ENCODE measurements at places on chromosomes 16 and 17.

DNA sequence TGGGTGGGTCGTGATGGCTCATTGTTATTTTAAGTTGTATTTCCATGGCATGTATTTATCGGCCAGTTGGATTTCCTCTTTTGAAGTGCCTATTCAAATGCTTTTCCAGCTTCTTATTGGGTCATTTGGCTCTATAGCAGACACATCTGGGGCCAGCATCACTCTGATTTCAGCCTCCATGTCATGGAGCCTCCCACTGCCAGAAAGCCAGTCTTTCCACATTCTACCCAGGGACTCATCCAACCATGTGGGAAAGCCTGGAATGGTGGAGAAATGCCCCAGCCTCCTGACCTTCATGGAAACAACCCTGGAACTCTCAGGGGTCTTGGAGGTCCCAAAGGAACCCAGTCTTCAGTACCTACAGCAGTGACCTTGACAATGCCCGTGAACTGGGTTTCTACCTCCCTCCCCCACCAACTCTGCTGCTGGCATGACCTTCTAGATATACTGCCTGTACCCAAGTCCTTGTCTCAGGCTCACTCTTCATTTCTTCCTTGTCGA, 33.8 kb upstream of the ADGRG1 start:
- peak; percentile 23 for DNase-seq

GRCh38 chr16:81558444-81559175, 114.0 kb downstream of the CMIP start:
- DNase-seq, result peak; percentile 37

GRCh38 chr16:62926121-62926801, 890.0 kb upstream of the CDH8 start:
- no peak for DNase-seq

DNA sequence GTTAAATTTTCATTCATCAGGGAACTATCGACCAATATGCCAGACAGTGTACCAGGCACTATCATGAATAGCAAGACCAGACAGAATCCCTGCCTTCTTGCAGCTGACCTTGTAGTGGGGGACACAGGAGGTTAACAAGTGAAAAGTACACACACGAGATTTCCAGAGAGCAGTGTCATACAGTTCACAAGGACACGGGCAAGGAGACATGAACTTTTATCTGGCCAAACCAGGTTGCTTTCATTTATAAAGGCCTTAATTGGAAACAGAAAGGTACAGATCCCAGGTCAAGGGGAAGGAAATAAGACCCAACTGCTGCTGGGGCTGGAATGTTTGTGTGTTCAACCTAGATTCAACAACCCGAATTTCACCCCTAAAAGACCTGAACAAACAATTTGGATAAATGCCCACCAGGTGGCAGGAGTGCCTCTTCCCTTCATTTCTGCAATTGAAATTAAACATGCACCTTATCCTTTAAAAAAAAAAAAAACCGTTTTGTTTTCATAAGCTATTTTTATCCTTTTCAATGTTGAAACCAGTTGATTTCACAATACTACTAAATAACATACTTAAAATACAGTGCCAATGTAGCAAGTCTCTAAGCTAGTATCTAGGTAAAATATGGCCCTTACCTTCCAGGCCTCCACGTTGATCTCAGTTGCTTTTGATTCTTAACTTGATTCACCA, 65.9 kb downstream of the EMP2 start:
- no peak for DNase-seq

GRCh38 chr17:21239680-21240368, 13.4 kb downstream of the NATD1 start:
- DNase-seq, result no peak

DNA sequence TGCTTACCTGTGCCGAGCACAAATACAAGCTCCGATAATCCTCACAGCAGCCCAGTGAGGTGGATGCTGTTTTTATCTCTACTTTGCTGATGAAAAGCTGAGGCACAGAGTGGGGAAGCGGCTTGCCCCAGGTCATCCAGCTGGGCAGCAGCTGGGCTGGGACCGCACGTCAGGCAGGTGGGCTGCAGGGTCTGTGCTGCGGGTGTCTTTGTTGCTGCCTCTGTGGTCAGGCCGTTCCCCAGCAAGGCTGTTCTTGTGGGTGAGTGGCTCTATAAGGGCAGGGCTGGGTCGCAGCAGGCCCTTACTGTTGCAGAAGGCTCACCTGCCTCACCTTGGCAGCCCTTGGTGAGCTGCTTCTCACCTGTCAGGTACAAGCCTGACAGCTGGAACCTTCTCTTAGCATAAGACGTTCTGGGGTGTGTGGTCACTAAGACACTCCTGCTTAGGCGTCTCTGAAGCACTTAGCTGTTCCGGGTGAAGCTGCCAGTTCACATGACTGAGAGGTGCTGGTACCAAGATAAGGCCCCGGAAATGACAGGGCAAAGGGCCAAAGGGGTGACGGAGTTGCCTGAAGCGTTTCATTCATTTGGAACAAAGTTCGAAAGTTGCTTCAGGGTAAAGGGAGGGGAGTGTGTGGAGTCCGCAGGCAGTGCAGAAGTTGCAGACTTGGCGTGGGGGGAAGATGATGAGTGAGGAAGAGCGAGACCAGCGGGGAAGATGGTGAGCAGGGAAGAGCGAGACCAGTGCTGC, 17.4 kb downstream of the IRF8 start:
- no peak for DNase-seq

GRCh38 chr17:40935624-40936023, 1.8 kb downstream of the KRT23 start:
- DNase-seq, result no peak

GRCh38 chr16:3149630-3150345, 15.0 kb downstream of the ZNF213 start:
- DNase-seq, result peak; percentile 82

GRCh38 chr16:84687715-84688114, 12.1 kb upstream of the USP10 start:
- DNase-seq, result no peak

- no peak for DNase-seq
Measured at GRCh38 chr16:4920826-4921225, 16.1 kb downstream of the PPL start.

DNA sequence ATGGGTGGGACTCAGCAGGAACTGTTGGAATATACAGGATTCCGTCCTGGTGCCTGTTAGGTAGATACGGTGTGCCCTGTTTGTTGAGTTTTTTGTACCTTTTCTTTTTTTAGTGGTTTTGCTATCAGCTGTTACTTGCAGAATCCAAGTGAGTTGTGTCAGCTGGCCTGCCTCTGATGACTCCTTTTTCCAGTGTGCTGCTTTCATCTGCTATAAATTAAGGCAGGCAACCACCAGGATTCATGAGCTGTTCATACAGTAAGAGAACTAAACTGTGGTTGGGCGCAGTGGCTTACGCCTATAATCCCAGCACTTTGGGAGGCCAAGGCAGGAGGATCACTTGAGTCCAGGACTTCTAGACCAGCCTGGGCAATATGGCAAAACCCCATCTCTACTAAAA, 79.9 kb downstream of the WNT3 start:
- no peak for DNase-seq

DNA sequence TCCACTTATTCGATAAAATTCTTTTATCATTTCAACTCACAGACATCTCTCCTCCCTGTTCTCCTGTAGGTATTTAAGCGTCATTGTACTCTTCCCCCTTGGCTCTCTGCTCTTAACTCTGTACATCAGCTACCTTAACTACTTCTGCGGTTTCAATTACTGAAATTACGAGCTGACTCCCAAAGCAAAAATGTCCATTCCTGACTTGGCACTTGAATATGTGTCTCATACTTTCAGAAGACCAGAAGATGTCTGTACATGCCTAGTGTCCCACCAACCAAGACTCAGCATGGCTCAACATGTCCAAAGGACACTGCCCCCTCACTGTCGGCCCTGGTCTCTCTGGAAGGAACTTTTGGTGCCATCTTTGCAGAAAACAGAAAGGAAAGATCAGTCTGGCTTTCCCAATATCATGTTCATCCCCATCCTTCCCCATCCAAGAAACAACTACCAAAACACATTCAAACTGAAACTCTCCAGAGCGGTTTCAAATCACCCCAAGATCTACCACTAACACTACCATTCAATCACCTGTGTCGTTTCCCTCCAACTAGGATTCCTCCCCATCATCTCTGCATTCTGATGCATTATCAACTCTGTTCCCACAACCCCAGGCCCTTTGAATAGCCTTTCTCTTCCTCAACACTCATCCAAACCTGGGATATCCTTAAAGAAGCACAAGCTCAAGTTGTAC, 74.9 kb downstream of the ZFHX3 start:
- DNase-seq, result no peak

GRCh38 chr17:51676691-51677487, 416.5 kb downstream of the UTP18 start:
- DNase-seq, result no peak

DNA sequence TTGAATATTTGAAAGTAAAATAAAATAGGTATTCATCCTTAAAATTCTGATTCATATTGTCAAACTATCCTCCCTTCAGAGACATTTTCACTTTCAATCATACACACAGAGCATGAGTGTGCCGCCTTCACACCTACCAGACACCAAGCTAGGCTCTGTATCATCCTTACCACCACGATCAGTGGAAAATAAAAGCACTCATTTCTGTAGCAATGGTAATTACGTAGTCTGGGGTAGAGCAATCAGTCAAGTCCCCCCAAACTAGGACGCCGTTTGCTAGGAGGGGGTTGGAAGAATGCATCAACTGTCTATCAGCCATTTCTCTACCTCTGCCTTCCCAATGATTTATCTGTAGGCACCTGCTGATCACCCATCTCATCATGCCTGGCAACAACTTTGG, 84.6 kb upstream of the GRIN2A start:
- DNase-seq, result no peak

DNA sequence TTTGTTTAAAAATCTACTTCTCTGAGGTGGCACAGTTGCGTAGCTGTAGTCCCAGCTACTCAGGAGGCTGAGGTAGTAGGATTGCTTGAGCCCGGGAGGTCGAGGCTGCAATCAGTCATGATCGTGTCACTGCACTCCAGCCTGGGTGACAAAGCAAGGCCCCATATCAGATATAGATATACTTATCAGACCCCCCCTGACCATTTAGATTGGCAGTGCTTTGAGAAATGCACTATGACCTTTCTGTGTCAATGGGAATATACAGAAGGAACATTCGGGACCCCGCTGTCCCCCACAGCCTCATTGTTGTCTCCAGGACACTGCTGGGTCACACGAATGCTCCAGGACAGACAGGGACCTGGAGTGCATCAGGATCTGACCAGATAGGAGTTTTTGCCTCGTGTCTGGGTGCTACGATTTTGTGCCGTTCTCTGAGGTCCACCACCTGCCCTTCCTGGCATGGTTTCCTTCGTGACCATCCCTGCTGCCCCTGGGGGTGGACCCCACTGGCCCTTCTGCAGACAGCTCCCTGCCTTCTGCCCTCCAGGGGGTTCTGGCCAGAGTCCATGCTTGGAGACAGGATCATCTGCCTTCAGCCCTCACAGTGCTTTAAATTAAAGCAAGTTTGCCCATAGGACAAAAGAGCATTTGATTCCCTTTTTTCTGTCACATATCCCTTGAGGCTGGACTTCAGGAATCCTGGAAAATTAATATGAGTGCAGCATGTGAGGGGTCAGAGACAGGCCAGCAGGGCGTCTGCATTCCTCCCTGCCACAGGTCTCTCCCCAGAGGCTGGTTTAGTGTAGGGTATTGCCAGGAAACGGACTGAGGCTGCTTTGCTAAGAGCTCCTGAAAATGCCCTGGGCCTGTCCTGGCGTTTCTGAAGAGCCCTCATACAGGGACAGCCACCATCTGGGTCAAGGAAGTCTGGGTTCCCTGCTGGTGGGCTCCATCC, 19.3 kb downstream of the PLD6 start:
- DNase-seq, result no peak

DNA sequence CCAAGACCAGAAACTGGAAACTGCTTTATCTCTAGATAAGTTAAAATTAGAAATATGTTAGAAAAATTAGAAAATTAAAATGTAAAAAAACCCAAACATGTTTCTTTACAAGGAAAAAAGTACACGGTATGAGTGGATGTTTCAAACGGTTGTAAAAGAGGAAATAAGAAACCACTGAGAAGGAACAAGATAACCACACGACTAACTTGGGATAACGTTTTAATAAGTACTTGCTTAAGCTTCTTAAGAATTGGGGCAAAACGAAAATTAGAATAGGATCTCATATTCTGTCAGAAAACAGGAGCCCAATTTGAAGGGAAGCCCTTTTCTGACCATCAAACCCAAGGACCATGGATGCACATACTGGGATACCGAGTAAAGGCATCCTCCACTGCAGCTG, 31.0 kb downstream of the MBTPS1 start:
- no peak for DNase-seq

DNA sequence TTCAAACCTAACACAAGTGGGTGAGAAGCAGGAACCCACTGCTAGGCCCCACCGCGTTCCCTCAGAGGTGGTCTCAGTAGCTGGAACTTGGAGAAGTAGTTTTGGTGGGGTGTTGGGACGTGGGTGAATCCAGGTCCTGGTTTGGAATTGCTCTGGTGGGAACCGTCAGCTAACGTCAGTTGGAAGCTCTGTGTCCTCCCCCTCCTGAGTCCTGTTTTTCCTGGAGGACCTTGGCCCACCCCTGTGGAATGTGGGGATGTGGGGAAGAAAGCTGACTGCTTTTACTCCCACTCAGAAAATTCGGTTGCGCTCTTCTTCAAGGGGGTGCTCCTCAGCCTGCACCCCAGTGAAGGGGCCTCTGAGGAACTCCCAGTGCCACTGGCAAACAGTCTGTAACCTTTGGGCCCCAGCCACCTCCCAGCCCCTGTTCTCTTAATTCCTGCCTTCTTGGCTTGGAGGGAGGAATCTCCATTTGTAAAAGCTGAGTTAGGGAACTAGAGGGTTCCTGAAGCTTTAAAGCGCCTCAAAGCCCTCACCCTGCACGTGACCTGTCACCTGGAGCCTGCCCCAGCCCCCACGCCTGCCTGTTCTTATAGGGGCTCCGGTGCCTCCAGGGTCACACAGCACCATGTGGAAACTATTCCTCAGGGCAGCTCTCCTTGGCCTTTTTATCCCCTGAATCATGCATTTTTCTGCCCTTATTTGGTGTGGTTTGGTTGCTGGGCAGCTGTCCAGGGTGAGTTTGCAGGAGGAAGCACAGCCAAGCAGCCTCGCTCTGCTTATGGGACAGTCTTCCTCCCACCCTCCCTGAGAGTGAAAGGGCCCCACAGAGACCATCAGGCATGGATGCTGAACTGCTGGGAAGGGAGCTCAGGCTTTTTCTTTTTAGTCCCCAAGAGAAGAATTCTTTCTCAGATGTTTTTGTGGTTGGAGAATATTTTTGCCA, 16.2 kb upstream of the NAGLU start:
- DNase-seq, result peak; percentile 98

- no peak for DNase-seq
Measured at GRCh38 chr16:17068524-17068923, 402.2 kb downstream of the XYLT1 start.

All from tibial artery (tissue), 4 donors.